Activated gamma-delta T cell (primary cell): ENCODE measurements at places on chromosomes 6 and 20.

GRCh38 chr20:52722926-52723688 lies 249.1 kb upstream of the TSHZ2 start:
- DNase-seq, result no peak

- no peak for DNase-seq
Observed at GRCh38 chr6:139152892-139153271, 18.0 kb downstream of the HECA start.

DNA sequence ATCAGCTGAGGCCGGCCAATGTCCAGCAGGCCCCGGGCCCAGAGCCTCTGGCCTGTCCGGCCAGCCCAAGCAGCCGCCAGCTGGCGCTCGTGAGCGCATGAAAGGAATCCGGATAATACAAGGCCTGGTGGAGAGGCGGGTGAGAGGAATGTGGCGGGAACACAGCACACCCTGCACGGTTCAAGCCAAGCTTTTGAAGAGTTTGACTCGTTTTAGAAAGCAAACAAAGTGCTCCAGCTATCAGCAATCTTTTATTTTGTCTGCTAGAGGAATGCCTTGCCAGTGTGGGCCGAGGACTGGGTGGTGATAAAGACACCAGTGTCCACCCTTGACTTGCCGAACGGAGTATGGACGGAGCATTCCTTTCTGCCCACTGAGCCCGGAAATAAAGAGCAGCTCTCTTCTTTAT lies 9.3 kb upstream of the NEDD9 start:
- no peak for DNase-seq

- no peak for DNase-seq
Observed at GRCh38 chr20:821046-821730, 12.3 kb upstream of the FAM110A start.

DNA sequence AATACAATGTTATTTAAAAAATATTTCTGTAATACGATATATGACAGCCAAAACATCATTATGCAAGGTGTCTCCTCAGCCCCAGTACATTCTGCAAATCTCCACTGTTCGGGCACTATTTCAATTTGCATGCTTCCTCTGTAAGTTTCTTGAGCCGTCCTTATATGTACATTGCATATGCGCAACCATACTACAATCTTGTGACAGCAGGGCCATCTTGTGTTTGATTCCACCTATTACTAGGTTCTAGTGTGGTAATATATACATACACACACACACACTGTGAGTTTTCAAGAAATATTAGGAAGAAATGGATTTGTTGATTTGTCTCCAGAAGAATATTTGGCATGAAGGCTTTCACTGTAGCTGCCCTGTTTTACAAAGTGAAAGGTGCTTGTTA lies 9.8 kb downstream of the LYRM4 start:
- no peak for DNase-seq

DNA sequence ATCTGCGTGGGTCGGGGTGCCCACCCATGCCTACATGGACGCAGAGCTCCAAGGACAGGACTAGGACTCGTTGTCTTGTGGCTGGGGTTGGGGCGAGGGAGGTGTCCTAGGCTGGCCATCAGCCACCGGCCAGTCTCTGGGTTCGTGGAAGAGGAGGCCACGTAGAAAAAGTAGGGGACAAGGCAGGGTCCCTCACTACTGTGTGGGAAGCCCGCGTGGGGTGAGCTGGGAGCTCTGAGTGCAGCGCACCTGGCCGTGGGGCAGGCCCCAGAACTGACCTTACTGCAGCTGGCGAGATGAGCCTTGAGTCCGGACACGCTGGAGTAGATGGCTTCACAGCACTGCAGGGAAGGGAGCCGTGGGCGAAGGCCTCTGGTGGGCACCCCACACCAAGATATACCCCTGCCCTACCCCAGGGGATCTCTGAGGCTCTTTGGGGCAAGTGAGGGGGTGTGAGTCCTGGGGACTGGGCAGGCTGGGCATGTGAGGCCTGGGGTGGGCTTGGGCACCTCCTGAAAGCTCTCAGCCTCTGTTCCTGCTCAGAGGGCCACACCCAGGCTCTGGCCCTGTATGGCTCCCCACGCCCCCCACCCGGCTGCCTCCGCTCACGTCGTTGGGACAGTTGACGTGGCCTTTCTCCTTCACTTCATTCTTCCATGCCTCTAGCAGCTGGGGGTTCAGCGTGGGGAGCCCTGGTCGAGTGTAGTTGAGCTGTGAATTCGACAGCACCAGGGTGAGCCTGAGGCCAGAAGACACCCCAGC lies 5.6 kb upstream of the UCKL1 start:
- no peak for DNase-seq

GRCh38 chr6:43746071-43746470 lies 23.9 kb upstream of the VEGFA start:
- no peak for DNase-seq

DNA sequence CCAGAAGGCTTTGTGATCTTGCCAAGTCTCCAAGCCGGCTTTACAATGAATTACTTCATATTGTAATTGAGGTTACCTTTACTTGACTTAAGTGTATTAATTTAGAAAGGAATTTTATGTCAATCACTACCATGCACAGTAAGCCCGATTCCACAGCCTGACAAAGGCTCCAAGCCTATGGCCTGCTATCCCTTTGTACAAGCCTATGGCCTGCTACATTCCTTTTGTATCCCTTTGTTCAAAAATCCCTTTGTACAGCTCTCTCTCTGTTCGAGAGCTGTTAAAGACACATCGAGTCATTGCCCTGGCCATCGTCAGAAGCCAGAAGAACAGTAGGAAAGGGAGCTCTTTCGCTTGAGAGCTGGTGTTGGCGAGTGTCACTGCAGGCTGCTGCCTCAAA lies 2.7 kb upstream of the EDN3 start:
- no peak for DNase-seq

GRCh38 chr6:25498505-25498904 lies 153.5 kb upstream of the SCGN start:
- DNase-seq, result no peak

GRCh38 chr6:5566718-5567117 lies 305.4 kb downstream of the FARS2 start:
- DNase-seq, result no peak

- no peak for DNase-seq
Observed at GRCh38 chr20:16916165-16916564, 168.0 kb downstream of the OTOR start.

- no peak for DNase-seq
Observed at GRCh38 chr20:63775096-63775978, 35.8 kb downstream of the SLC2A4RG start.

DNA sequence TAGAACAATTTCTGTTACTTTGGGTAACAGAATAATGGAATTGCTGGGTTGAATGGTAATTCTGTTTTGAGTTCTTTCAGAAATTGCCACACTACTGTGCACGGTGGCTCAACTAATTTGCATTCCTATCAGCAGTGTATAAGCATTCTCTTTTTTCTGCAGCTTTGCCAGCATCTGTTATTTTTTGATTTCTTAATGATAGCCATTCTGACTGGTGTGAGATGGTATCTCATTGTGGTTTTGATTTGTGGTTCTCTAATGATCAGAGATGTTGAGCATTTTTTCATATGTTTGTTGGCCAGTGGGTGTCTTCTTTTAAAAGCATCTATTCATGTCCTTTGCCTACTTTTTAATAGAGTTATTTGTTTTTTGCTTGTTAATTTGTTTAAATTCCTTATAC lies 846.8 kb downstream of the KIF16B start:
- DNase-seq, result no peak

DNA sequence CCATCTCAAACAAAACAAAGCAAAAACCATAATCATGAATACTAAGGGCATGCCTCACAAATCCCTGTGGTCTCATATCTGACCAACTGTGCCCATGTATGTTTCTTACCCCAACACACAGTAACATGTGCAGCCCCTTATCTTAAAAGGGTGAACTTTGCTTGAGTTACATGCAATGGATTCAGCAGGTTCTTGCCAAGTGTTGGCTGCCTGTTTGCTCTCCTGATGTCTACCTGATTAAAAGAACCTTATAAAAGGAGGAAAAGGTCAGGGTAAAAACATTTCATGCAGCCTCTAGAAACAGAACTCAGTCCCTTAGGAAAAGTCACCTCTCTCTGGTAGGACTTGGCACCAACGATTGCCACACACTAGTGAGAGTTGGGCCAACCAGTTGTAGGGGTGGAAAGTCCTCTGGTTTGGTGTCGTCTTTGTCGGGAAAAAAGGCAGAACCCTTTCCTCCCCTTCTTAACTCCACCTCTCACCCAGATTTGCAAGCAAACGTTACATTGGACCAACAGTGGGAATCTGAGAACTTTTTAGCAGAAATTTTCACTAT lies 14.0 kb upstream of the LRRN4 start:
- DNase-seq, result no peak

DNA sequence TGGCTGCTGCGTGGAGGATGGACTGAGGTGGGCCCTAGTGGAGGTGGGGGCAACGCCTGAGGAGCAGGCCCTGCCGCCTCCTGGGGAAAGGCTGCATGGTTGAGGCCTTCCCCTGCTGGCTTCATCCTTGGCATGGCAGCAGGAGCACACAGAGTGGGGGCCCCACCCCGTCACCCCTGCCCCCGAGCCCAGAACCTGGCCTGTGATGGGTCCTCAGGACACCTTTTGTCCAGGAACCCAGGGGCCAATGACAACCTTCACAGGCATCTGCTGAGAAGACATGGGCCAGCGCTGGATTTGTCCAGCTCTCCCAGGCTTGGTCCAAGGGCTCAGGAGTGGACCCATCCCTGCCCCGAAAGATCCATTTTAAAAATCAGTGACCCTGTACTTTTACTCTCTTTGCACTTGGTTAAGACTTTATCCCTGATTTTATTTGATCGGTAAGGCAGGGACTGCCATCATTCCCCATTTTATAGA lies 575 bp upstream of the SLC17A9 start:
- no peak for DNase-seq

GRCh38 chr6:15404685-15404980 lies 158.8 kb downstream of the JARID2 start:
- DNase-seq, result no peak
